EL (cell line): ENCODE measurements at places on chromosomes 12 and 14.
A peak's percentile ranks its signal among the peaks of the same experiment; 100 is the strongest.

DNA sequence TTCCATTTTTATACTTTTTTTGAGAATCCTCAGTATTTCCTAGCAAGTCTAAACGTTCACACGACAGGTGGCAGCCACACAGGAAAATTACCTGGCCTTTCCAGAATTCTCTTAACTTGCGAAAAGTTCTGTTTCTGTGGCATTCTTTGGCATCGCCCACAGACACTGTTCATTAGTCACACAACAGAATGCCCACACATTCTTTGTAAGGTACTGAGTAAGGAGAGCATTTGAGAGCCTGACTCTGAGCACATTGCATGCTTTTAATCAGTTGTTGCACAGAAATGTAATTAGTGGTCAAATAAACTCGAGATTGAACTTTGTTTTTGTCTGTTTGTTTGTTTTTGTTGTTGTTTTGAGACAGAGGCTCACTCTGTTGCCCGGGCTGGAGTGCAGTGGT is 52.4 kb downstream of the LMNTD1 start:
- peak; percentile 17 for DNase-seq

- no peak for DNase-seq
Measured at GRCh38 chr14:104822821-104823615, 22.1 kb downstream of the ZBTB42 start.

- DNase-seq = no peak
Measured at GRCh38 chr14:21083565-21084325, 13.6 kb downstream of the ARHGEF40 start.

DNA sequence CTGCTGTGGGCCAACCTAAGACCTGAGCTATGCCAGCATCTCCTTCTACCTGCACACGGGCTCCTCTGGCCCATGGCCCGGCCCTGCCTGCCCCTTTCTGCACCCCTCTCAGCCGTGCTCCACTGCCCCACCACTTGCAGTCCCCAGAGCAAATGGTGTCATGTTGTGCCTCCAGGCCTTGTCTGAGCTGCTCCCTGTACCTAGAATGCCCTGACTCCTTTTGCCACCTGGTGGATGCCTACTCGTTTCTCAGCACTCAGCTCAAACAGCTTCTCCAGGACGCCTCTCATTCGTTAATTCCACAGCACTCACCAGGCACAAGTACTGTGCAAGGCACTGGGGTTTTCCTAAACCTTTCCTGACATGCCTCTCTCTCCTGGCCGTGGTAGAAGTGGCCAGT is 63.2 kb upstream of the PNMA1 start:
- no peak for DNase-seq

DNA sequence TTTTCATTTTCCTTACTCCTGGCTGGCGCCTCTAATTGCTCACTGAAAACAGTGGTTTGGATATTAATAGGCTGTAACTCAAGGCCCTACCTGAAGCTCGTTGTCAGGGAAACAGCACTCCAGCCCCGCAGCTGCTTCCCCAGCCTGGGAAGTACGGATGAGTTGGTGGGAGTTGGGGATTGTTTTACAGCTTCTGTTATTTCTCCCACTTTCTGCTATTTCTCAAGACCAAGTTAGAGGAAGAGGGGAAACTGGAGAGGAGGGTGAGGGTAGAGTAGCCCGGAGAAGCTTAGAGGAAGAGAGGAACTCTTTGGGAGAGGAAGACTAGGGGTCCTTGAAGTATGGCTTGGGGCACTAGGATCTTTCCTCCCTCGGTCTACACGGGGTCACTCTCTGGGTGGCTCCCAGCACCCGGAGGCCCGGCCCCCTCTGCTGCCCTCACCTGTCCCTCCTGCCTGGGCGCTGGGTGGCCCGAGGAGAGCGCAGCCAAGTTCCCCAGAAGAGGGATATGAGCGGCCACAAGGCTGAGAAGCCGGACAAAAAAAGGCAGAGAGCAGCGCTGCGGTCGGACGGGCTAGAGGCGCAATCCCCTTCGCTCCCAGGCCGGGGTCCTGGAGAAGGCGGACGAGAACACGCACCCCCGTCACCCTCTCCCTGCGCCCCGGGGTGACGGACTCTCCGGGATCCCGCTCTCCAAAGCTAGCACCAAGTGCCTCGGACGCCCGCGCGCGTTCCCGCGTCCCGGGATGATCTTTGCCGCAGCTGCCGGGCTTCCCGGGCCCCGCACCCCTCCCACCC is 671 bp downstream of the SPTB start:
- DNase-seq = peak; percentile 6

DNA sequence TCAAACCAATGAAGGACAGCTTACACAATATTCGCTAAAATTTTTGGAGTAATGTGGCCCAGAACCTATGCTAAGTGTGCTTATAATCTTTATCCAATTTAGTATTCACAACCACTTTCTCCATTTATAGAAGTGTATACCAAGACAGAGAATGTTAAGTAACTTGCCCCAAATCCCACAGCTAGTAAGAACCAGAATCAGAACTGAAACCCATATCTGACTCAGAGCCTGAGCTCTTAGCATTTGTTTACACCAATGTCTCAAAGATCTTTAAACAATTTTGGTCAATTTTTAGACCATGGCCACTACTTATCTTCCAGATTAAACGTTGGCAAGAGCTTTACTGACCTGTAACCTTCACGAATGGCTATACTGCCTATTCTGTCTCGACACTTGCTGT is 53.0 kb downstream of the PAPLN start:
- no peak for DNase-seq

GRCh38 chr14:60313093-60313492 is 64.1 kb downstream of the PPM1A start:
- DNase-seq = no peak

DNA sequence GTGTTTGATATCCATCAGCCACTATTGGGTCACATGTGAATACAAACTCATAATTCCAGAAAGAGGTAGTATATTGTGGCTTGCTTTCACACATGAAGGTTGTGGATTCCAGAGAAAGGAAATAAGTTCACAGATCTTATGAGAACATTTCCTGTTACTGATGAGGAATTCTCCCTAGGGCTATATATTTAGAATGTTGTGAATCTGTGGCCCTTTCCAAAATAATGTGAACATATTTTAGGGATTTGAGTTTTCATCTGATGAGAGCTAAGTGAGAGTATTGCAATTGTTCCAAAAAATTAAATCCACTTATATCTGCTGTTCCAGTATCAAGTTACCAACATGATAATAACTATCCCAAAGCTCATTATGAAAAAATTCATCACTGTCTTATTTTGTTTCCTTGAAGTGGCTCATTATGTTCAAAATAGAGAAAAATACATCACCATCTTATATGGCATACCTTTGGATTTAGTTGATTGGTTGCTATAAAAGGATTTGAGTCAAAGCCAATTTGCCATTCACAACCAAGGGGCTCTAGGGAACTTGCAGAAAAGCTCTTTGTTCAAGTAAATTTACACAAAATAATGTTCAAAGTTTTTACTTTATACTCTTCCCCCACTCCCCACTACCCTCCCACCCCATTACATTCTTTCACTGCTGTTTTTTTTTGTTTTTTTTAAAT is 76.3 kb downstream of the MYRFL start:
- DNase-seq = peak; percentile 36

GRCh38 chr14:94439453-94440057 is 13.0 kb downstream of the SERPINA11 start:
- no peak for DNase-seq

DNA sequence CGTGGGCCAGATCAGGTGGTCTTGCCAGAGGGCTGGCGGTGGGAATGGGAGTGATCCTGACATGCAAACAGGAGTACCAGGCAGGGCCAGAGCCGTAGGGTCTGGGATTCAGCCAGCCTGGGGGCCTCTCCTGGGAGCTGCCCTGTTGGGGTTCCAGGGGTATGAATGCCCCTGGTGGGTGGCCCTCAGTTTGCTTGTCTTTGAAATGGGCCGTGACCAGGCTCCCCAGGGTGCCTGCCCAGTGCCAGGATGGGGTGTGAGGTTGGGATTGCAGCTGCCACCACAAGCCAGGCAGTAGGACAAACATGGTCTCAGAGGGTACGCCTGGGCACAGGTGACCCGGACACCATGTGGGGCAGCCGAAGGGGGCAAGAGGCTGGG is 168.8 kb downstream of the KIF26A start:
- DNase-seq = no peak

GRCh38 chr12:89895591-89895990 is 187.0 kb upstream of the ATP2B1 start:
- DNase-seq = no peak

- DNase-seq = no peak
Measured at GRCh38 chr12:114140576-114140975, 174.5 kb upstream of the RBM19 start.

DNA sequence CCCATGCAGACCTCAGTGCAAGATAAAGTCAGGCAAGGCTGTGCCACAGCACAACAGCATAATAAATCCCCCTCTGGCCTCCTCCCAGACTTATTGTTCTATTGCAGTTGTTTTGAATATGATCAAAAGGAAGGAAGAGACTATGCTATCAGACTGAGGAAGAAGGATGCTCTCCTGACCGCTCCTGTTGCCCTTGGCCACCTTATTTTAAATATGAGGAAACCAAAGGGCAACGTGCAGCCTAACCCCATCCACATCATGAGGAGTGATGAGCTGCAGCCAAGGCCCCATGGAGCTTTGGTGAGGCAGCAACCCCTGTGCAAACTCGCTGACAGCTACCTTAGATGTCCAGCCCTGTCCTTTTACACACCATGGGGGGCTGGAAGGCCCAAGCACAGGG is 291.7 kb downstream of the ZFP36L1 start:
- DNase-seq = no peak

GRCh38 chr12:84073401-84073800 is 839.2 kb downstream of the SLC6A15 start:
- DNase-seq = no peak

- no peak for DNase-seq
Measured at GRCh38 chr12:101235686-101236085, 25.6 kb upstream of the SLC5A8 start.

DNA sequence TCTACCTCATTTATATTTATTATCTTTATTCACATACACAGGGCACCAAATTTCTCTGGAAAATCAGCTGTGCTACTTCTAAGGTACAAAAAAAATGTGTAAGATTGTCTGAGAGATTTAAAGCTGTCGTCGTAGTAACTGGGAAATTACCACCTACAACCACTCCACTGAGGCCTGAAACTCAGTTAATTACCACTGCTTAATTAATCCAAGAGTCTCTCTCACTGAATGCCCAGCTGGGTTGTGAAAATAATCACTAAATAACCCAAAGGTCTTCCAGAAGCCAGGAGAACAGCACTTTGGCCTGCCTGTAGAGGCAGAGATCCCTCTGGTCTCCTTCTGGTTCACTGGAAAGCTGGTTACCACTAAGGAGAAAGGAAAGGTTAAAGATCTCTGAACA is 207.2 kb upstream of the TMPO start:
- no peak for DNase-seq

GRCh38 chr12:94798113-94798512 is 147.8 kb upstream of the TMCC3 start:
- DNase-seq = no peak

GRCh38 chr14:61152851-61153364 is 128.2 kb downstream of the TMEM30B start:
- peak; percentile 43 for DNase-seq

- DNase-seq = peak; percentile 9
Measured at GRCh38 chr12:20096430-20096829, 271.9 kb upstream of the PDE3A start.

GRCh38 chr14:54685286-54685845 is 118.4 kb downstream of the SAMD4A start:
- DNase-seq = no peak

- DNase-seq = no peak
Measured at GRCh38 chr12:85504624-85505023, 224.6 kb downstream of the ALX1 start.

DNA sequence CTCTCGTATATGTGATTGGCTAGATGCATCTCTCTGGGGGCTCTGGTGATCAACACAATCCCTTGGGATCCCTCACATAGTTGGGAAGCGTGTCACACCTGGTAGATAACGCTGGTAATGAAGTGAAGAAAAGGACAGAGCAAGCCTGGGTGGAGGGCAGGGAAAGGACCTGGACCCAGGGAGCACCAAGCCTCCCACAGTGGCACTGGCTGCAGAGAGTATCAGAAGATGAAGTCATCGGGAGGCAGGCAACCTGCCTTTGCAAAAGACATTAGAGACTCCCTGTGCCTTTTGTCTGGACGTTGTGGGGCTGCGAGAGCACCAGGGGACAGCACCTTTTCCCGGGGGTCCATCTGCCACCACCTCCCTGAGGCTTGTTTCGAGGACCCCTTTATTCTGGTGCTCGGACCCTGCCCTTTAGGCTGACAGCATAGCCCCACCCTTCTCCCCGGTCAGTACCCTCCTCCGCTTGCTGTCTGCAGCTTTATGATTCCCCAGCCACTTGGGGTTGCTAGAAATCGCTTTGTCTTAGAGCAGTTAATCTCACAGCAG is 116.4 kb downstream of the EML1 start:
- peak; percentile 18 for DNase-seq

GRCh38 chr14:104102282-104102914 is 16.9 kb downstream of the ASPG start:
- no peak for DNase-seq

GRCh38 chr14:57136669-57137328 is 131.9 kb downstream of the EXOC5 start:
- no peak for DNase-seq

DNA sequence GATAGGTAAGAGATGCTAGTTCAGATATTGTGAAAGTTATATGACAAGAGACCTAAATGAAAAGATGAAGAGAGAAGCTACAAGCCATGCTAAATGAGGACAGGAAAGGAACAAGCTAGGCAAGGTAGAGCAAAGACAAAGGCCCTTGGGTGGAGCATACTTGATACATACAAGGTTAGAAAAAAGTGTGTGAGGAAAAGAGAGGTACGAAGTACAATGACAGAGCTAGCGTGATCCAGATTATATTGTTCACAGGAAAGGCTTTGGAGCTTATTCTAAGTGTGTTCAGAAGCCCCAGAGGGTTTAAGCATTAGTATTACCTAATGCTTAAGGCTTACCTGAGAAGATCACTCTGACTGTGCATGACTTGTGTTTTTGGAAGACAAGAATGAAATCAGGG is 75.0 kb downstream of the SLCO1B3 start:
- no peak for DNase-seq

DNA sequence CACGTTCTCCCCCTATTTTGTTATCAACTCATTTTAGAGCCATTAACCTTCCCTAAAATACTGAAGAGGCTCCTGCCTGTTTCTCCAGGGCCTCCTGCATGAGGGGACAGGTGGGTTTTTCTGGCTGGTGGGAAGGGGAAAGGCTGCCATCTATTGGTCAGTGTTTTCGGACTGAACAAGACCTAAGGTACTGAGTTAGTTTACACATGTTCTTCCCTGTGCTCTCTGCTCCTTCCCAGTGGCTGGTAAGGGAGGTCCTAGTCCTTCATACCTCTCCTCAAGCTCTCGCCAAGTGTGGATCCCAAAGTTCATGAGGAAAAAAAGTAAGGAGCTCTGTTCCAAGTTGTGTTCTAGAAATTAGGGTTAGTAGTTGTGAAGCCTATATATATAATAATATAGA is 357.5 kb downstream of the FSCB start:
- DNase-seq = no peak
